ENCODE measurements at places on chromosomes 16 and 17.

GRCh38 chr17:78449983-78450595, 71.6 kb downstream of the PGS1 start:
- no peak for DNase-seq

GRCh38 chr16:10039220-10040096, 142.8 kb downstream of the GRIN2A start:
- DNase-seq: peak; percentile 19

GRCh38 chr16:8572919-8573724, 17.2 kb downstream of the TMEM114 start:
- DNase-seq: peak; percentile 34

DNA sequence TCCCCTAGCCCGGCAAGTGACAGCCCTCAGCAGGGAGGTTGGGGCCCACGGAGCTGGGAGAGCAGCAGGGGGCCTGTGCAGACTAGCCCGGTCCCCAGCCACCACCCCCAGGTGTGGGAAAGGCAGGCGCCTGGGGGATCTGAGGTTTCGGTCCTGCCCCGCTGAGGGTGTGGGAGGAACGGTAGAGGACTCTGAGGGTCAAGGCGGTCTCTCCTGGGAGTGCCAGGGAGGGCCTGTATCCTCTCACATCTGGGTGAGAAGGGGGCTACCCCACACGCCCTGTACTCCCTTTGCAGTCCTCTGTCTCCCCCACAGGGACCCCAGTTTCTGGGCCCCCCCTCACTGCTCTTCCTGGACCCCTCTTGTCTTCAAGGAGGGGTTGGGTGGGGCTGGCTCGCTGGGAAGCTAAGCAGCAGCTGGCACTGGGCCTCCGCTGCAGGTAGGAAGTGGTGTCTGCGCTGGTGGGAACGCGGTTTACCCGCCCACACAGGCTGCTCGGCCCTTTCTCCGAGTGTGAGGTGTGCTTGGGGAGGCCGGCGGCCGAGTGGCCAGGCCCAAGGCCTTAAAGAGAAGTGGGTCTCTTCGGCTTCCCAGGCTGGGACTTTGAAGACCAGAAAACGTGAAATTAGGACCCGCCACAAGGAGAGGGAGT, 15.4 kb downstream of the CD7 start:
- no peak for DNase-seq

GRCh38 chr17:45693792-45694191, 90.3 kb upstream of the CRHR1 start:
- DNase-seq: no peak

DNA sequence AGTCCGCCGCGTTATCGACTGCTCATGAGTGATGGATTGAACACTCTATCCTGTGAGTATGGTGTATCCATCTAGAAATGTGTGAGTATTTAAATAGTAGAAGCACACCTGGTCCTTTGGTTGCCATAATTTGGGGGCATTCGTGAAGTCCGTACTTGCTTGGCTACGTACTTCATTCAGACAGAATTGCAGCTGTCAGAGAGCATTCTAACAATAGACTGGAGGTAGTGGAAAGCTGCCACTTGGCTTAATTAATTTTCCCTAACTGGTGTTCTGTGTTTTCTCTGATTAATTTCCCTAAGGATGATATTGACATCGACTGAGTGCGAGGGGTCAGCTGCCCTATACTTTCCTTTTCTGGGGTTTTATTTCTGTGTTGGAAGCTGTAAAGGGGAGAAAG, 14.1 kb downstream of the RPA1 start:
- no peak for DNase-seq

DNA sequence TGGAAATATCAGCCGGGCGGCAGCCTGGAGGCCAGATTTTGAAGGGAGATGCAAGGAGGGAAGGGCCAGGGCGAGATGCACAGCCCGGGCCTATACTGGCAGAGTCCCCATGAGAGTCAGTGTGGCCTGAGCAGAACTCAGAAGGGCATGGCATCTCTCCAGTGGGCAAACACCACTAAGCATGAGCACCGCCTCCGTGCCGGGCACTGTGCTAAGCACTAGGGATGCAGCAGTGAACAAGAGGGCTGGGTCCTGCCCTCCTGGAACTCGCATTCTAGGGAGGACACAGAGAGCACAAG, 33.5 kb downstream of the TK2 start:
- DNase-seq: no peak

- no peak for DNase-seq
These were observed 7.4 kb upstream of the COX10 start for GRCh38 chr17:14061666-14062560.

- DNase-seq: no peak
These were observed 348.9 kb downstream of the TMEM114 start for GRCh38 chr16:8241408-8241807.

DNA sequence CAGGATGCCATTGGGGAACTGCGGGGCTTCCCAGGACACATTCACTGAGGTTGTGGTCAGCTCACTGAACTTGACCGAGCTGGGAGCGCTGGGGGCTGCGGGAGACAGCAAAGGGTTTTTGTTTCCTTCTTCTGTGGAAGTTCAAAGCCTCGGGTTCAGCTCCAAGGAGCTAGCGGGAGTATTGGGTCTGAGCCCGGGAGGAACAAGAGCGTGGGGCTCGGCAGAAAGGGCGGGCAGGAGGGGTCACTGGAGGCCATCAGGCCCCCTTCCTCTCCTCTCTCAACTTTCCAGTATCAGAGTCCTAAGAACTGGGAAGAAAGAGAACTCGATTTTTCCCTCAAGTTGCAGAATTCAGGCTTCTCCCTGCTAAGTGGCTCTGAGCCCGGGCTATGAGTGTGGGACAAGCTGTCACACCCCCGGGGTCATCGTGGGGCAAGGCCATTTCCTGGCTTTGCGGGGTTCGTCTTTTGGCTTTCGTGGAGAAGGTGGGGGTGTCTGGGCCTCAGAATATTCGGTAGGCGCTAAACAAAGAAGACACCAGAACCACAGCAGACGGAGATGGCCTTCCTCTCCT, 53.6 kb upstream of the CDC42EP4 start:
- DNase-seq: no peak

DNA sequence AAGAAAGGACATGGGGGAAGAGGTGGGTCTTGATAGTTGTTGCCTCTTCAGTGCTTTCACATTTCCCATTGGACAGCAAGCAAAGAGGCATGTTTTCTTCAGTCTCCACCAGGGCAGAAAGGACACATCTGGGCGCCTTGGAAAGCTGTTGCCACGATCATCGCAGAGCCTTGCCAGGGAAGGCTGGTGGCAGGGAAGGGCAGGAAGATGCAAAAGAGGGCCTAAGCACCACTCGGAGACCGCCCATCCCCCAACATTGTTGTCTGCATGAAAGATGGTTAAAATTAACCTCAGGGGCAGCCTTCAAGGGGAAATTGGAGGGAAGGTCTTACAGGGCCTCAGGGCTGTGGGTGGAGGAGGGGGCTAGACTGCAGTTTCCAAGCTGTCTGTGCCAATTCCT, 114.2 kb downstream of the SOX9 start:
- no peak for DNase-seq

GRCh38 chr16:8775359-8775758, 22.1 kb downstream of the TMEM186 start:
- DNase-seq: no peak

- DNase-seq: peak; percentile 79
These were observed 977 bp upstream of the ZNF778 start for GRCh38 chr16:89216315-89217137.

DNA sequence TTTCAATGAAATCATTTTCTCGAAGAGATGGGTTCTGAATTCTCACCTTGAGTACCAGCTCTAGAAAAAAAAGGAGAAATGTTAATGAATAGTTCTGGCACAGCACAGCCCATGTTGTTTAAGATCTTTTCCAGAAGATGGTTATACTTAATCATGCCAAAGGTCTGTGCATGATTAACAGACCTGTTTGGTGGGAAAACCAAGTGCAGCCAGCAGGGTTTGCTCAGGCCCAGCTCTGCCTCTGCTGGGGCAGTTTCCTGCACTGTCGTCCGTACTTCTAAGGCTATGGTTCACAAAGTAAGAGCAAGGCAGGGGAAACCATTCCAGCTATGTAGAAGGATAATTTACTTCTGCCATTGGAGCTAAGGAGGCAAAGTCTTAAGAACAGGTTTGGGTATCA, 10.7 kb downstream of the ANKRD40 start:
- no peak for DNase-seq

DNA sequence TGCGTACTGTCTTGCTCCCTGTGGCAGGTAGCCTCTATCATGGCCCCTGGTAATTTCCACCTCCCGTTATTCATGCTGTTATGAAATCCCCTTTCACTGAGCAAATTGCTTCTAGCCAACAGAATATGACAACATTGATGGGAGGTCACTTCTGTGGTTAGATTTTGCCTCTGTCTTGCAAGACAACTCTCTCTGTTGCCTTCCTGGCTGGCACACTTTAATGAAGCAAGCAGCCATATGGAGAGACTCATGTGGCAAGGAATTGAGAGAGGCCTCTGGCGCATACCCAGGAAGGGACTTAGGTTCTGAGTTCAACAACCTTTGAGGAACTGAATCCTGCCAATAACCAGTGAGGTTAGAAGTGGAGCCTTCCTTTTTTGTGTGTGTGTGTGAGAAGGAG, 51.8 kb upstream of the GPRC5B start:
- DNase-seq: no peak

DNA sequence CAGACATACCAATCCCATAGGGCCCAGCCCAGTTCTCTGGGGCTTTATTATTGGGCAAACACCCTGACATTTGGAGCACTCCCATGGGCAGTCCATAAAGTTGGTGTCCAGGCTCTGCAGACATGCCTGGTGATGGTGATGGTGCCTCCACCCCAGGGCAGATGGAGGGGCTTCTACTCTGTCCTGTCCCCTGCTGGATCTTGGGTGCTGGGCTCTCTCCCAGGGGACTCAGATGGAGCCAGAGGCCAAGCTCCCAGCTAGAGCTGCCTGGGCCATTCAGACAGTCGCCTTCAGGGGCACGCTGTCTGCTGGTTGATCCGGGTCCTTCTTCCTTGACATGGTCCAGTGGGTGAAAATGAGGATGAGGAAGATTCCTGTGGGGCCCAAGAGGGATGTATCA, 10.6 kb downstream of the CDH16 start:
- no peak for DNase-seq

GRCh38 chr16:57774705-57775285, 27.5 kb downstream of the KIFC3 start:
- DNase-seq: no peak

DNA sequence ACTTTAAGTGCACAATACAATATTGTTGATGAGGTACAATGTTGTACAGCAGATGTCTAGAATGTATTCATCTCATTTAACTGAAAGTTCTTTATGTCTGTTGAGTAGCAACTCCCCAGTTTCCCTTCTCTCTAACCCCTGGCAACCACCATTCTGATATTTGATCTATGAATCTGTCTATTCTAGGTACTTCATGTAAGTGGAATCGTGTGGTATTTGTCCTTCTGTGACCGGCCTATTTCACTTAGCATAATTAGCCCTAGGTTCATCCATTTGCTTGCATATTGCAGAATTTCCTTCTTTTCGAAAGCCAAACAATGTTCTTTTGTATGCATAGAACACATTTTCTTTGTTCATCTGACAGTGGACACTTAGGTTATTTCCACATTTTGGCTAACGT, 10.8 kb downstream of the RGS9 start:
- no peak for DNase-seq

GRCh38 chr16:4859190-4859899, 12.1 kb downstream of the UBN1 start:
- no peak for DNase-seq

- DNase-seq: peak; percentile 82
These were observed 38.6 kb upstream of the FA2H start for GRCh38 chr16:74813109-74813641.

- no peak for DNase-seq
These were observed 10.0 kb upstream of the PECAM1 start for GRCh38 chr17:64400642-64401041.

- DNase-seq: no peak
These were observed 114.0 kb upstream of the ERCC4 start for GRCh38 chr16:13805951-13806350.

DNA sequence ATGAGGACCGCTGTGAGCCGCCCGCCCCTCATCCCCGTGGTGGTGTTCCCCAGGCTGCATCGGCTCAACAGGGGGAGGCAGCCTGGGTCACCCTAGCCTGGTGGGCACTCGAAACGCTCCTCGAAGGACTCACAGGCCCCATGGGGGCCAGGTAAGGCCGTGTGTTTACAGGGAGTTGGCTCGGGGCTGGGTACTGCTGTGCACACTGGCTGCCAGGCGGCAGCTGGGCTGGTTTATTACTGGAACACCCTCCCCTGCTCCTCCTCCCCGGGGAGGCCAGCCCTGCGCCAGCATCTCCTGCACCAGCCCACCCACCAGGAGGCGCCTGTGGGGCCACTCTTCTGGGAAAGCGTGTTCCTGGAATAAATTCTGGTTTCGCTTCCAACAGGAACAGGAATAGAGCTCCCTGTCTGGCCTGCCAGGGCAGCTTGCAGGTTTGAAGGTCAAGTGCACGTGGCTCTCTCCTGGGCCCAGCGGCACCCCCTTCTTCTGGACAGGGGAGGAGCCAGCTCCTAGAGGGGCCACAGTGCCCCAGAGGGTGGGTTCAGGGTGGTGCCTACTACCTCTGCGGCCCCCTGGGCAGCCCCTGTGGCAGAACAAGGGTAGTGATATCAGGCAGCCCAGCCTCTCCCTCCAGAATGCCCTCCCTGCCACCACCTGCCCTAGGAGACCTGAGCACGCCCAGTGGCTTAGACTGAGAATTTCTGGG, 11.3 kb downstream of the MCRIP1 start:
- DNase-seq: peak; percentile 73

- peak; percentile 38 for DNase-seq
These were observed 9.8 kb downstream of the TMEM208 start for GRCh38 chr16:67236563-67237395.

DNA sequence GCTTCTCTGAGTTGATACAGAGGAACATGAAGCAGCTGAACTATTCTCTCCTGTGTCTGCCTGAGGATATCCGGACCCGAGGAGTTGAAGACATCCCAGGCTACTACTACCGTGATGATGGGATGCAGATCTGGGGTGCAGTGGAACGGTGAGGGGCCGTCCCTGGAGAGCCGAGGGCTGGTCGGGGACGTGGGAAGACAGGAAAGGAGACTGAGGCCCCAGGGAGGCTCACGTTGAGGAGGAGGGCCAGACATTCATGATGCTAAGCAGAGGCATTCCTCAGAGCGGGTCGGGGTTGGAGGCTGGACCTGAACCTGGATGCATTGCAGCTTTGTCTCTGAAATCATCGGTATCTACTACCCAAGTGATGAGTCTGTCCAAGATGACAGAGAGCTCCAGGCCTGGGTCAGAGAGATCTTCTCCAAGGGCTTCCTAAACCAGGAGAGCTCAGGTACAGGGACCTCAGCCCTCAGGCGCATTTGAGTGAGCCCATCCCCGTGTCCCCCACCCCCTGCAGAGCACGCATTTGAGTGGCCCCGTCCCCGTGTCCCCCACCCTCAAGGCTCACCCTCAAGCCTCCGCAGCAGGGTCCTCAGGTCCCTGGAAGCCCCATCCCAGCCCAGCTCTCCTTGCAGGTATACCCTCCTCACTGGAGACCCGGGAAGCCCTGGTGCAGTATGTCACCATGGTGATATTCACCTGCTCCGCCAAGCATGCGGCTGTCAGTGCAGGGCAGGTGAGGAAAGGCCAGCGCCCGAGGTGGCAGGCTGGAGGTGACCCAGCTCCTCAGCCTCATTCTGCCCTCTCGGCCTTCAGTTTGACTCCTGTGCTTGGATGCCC, 8.3 kb downstream of the ALOX15B start:
- no peak for DNase-seq

Measured in SK-N-DZ (cell line).